Neuronal stem cell (in vitro differentiated cells): ENCODE measurements at places on chromosomes 6 and 20.

- DNase-seq, result no peak
Observed at GRCh38 chr6:84093441-84094435, 60.2 kb downstream of the MRAP2 start.

DNA sequence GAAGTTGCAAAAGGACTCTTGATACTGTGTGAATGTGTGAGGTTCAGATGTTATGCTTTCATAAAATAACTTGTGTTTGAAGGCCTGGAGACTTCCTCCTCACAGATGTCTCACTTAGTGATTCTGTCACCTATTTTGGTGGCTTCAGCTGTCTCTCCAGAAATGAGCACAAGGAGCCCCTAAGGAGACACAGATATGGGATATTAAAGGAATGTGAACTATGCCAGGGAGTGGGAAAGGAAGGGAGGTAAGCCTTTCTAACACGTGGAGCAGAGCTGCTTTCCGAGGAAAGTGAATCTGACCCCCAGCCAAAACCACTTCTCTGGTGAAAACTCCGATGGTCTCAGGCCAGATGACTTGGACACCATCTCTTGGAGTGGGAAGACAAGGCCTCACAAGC lies 10.5 kb upstream of the FOXO3 start:
- DNase-seq, result no peak

DNA sequence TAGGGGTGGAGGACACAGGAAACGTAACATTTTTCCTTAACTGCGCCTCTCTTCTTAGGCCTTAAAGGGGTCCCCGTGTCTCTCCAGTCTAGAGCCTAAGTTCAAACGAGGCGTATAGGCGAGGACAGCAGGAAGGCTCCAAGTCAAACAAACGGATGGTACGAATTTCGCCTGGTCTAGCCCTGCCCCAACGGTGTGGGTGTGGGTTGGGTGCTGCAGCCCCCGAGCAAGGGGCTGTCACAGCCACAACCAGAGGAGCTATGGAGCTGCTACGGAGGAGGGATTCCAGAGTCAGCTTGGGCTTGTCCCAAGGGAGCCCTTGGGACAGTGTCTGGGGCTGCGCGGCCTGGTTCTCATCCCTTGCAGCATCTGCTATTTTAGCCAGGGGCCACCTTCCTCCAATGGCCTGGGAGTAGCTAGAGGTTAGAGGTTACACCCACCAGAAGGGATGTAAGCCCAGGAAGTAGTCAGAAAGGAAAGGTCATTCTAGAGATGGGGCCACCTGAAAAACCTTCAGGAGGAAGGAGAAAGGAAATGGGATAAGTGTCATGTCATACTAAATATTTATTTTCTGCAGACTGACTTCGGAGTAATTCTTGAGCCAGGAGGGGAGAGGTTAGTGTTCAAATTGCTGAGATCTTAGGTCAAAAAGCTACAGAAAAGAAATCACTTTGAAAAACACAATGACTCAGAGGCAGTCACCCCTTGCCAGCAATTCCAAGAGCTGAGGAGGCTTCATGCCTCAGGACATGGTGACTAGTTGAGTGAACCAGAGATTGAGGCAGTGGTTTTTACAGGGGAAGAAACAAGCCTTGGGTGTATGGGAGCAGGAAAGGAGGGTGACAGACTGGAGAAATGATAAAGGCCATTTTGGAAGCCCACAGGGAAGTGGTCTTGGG lies 21.7 kb downstream of the VPS52 start:
- no peak for DNase-seq

DNA sequence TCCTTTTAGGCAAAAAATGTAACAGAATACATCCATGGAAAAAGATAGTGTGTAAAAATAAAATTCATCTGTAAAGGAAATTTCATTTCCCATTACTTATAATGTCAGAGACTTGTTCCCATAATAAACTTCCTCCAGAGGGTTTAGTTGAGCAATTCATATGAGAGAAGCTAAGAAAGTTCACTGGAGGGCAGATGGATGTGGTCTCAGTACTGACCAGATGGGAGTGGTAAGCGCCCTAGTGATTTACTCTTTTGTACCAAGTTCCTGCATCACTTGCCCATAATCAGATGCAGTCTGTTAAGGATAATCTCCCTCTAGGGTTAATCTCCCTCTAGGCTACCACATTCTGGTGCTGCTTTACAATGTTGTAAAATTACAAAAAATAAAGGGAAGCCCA lies 61.7 kb downstream of the ESF1 start:
- no peak for DNase-seq

DNA sequence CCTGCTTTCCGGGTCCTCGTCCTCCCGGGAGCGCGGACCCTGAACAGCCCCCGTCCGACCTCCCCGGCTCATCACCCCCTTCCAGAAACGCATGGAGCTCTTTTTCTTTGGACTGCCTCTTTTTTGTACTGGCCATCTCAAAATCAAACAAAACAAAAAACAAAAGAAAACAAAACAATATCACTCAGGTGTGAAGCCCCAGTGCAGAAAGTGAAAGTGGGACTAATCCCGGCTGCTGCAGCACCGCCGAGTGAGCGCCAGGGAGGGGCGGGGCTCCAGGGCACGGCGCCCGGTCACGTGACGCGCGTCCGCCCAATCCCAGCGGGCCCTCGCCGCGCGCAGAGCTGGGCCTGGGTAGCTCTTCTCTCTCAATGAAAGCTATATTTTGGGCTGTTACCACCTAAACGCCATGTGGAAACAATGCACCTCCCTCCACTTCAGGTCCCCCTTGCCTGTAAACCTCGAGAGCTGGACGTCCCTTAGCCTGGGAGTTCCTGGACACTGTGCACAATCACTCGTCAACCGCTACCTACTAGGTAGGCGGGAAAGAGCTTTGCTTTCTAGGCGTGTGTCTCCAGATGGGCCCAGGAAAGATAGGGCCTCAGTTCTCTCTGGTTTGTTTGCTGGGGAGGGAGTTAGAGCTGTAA lies 93.7 kb upstream of the PRDM1 start:
- DNase-seq, result peak; percentile 73

- no peak for DNase-seq
Observed at GRCh38 chr6:24183584-24183983, 57.6 kb downstream of the NRSN1 start.

DNA sequence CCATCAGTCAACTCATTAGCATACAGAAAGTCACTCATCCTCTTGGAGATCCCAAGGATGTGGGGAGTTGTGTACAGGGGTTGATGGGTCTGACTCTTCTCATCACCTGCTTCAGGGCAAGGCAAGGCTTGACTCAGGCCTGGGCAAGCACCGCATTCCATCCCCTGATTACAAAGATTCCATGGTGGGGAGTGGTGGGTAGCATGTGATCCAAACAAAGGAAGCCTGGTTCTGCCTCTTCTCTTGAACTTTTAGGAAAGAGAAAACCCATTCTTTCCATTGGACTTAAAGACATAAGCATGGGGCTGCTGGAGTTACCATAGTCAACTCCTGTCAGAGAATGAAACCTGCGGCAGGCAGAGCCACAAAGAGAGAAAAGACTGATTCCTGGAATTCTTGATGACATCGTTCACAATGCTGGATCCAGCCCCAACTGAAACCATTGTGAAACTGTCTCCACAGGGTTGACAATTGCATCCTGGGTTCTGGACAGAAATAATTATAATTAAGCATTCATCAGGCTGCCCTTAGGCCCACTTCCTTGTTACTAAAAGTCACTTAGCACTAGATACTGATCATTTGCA lies 235.8 kb upstream of the KCNG1 start:
- peak; percentile 15 for DNase-seq

- DNase-seq, result no peak
Observed at GRCh38 chr6:107571354-107571753, 81.4 kb downstream of the SOBP start.

GRCh38 chr6:170554796-170555137 lies 598 bp downstream of the TBP start:
- DNase-seq, result peak; percentile 1

GRCh38 chr6:35178932-35179832 lies 34.6 kb upstream of the SCUBE3 start:
- no peak for DNase-seq
